ENCODE measurements at places on chromosomes 2 and 18. TPM values are rescaled to one million over a fixed set of nuclear protein-coding genes. Genes with fewer than 3 reads are reported as not detected.
A peak's percentile ranks its signal among the peaks of the same experiment; 100 is the strongest.

DNA sequence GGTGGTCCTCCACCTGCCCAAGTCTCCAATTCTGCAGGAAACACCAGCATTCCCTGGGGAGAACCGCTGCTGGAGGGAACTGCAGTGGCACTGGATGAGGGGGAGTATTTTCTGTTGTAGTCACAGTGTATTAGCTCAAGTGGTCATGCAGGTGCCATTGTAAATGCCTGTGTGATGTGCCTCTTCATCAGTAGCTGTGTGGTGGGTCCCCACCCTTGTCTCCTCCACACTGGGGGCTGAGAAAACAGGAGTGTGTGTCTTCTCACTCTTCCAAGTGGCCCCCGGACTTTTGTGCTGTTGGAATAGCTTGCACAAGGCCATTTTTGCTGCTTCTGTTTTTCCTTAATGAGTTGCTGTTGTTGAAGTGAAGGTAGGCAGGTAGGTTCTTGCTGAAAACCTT is 8.7 kb downstream of the NCK2 start:
- H3K4me3 ChIP-seq: peak overlapping the region; percentile 96
- no peaks in the 10 kb centered on the region for H3K27me3 ChIP-seq
- peaks cover 99% of the 10 kb centered on the region for H3K4me1 ChIP-seq
- peak overlapping the region; percentile 72 for H3K27ac ChIP-seq
- peaks cover 20% of the 10 kb centered on the region for H3K36me3 ChIP-seq
- DNase-seq: no peak

Gene ITGA4
- total RNA-seq: 18.8 TPM

Gene SCN3A
- total RNA-seq: not detected

Gene SLC9A4
- total RNA-seq: not detected
